ENCODE measurements at places on chromosomes 4 and X. TPM values are rescaled to one million over a fixed set of nuclear protein-coding genes. Genes with fewer than 3 reads are reported as not detected.
A peak's percentile ranks its signal among the peaks of the same experiment; 100 is the strongest.

The ALPK1 gene
- total RNA-seq: 61.6 TPM

The XAGE1B gene
- total RNA-seq: not detected

The SSX4 gene
- total RNA-seq: not detected

DNA sequence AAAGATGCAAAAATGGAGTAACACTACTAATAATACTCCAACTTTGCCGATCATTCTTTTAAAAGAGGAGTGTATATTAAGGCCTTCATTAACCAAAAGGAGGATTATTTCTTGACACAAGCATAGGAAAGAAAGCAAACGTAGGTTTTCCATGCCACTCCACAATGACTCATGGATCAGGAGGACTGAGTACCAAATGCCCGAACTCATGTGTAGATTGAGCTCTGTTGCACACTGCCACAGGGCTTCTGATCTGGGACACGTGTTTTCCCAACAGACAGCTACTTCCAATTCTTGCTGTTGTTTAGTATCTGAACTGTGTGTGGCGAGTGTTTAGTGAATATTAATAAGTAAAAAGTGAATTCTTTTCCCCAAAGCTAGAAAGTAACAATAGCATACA lies 131.2 kb downstream of the LDB2 start:
- H3K36me3 ChIP-seq: no peaks in the 10 kb centered on the region
- H3K4me3 ChIP-seq: no peak overlapping the region
- no peaks in the 10 kb centered on the region for H3K4me1 ChIP-seq
- no peak for DNase-seq
- peaks cover 12% of the 10 kb centered on the region for H3K27me3 ChIP-seq
- H3K27ac ChIP-seq: no peak overlapping the region

DNA sequence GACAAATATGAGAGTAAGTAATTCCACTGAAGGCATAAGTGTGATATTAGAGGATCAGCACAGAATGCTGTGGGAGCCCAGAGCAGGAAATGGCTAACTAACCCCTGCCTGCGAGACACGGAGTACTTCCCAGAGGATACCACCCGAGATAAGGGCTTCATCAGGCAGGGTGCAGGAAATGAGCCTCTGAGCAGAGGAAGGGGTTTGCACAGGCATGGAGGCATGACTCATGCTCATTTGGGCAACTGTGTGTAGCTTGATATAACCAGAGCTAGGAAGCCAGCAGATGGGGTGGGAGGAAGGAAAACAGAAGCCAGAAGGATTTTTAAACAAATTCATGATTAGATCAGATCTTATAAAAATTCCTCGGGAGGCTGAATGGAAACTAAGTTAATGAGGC lies 70.0 kb upstream of the TSPAN5 start:
- H3K27me3 ChIP-seq: no peaks in the 10 kb centered on the region
- H3K27ac ChIP-seq: no peak overlapping the region
- H3K4me1 ChIP-seq: peaks cover 6% of the 10 kb centered on the region
- DNase-seq: peak; percentile 5
- H3K4me3 ChIP-seq: no peak overlapping the region

DNA sequence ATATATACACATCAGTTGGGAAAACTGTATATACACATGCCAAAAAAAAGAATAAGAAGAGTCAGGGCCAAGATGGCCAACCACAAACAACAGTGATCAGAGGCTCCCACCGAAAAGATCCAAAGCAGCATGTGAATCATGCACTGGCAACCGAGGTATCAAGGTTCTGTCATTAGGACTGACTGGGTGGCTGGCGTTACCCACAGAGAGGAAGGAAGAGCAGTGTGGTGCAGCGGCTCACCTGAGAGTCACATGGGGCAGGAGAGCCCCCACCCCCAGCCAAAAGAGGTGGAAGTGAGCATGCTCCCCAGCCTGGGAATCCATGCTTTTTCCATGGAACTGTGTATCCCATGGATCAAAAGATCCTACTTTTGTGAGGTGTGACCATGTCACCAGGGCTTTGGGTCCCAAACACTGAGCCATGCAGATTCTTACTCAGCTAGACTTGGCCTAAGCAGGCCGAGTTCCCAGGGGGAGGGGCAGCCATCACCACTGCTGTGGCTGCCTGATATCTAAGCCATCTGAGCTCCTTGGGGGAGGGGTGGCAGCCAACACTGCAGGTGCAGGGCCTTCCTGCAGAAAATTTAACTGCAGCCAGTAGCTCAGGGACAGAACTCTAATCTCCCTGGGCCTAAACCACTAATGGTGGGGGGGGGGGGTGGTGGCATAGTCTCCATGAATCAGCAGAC lies 52.8 kb downstream of the P2RY10 start:
- peaks cover 3% of the 10 kb centered on the region for H3K36me3 ChIP-seq
- peaks cover 8% of the 10 kb centered on the region for H3K4me1 ChIP-seq
- H3K27me3 ChIP-seq: peaks cover 15% of the 10 kb centered on the region
- H3K27ac ChIP-seq: no peak overlapping the region
- peak; percentile 15 for DNase-seq
- H3K4me3 ChIP-seq: no peak overlapping the region

Measured in activated T-cell treated with anti-CD3 and anti-CD28 coated beads, Interleukin-2, amount 50 U/mL, for 72 hours (primary cell).